Posterior vena cava (tissue), 2 donors: ENCODE measurements at places on chromosomes 5 and 9. TPM values are rescaled to one million over a fixed set of nuclear protein-coding genes. Genes with fewer than 3 reads are reported as not detected.

DNA sequence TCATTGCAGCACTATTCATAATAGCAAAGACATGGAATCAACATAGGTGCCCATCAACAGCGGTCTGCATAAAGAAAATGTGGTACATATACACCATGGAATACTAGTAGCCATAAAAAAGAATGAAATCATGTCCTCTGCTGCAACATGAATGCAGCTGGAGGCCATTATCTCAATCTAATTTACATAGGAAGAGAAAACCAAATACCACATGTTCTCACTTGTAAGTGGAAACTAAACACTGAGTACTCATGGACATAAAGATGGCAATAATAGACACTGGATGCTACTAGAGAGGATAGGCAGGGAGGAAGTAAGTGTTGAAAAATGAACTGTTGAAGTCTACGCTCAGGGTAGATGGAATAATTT is 203.9 kb upstream of the CDH9 start:
- DNase-seq = no peak

- DNase-seq = no peak
These were observed 121.8 kb upstream of the CNTLN start for GRCh38 chr9:17013010-17013409.

DNA sequence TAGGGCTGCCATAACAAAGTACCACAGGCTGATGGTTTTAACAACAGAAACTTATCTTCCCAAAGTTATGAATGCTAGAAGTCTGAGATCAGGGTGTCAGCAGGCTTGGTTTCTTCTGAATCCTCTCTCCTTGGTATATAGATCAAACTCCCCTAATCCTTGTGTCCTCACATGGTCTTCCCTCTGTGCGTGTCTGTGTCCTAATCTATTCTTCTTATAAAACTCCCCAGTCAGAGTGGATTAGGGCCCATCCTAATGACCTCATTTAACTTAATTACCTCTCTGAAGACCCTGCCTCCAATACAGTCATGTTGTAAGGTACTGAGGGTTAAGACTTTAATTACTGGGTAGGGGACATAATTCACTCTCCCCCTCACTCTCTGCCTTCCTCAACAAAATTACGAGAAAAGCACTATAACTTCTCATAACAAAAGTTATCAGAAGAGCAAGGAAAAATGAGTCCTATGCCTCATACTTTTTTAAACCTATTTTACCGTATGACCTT is 68.6 kb downstream of the DPYSL3 start:
- no peak for DNase-seq

- peak; percentile 89 for DNase-seq
These were observed 497.6 kb upstream of the CD180 start for GRCh38 chr5:67693956-67694809.

- DNase-seq = peak; percentile 47
These were observed 10.2 kb upstream of the TIFAB start for GRCh38 chr5:135462304-135462703.

Gene LCN9
- total RNA-seq = not detected

Gene PCDHGB1
- 2.8 TPM for total RNA-seq

- peak; percentile 92 for DNase-seq
These were observed at the start of gene ST6GALNAC6 for GRCh38 chr9:127899128-127899943. TSS of gene ST6GALNAC6 (minus strand) at chr9:127899603. CDS start at chr9:127897981, 1,622 bp downstream.

Gene PCDHGC5
- total RNA-seq = 2.6 TPM

Gene DBH
- not detected for total RNA-seq

Gene CYSRT1
- total RNA-seq = not detected

DNA sequence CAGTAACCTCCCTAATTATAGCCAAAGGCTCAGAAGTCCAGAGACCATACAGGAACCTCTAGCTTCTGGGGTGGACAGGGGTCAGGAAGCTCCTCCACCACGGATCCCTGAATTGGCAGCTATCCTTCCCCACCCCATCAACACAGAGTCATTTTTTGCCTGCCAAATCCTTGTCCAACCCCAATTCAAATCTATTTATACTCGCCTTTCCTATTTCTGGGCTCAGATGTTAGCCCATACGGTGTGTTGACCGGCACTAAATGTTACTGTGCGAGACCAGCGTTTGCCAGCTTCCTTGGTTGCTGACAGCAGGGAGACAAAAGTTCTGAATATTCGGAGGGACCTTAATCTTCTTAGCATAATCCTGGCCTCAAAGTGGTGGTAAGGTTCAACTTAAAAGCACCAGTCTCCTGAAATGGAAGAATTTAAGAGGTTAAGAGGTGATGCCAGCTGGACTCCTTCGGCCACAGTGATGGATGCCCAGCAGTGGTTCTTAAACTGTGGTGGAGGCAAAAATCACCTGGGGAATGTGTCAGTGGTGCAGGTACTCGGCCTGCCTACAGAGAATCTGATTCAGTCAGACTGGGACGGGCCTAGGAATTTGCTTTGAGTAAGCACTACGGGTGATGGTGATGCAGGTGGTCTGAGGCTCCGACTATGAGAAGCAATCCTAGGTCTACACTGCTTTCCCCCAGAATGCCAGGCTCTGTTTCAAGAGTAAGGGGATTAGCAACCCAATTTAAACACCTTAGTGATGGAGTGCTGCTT is 204.8 kb upstream of the MEF2C start:
- DNase-seq = no peak

Gene SLC36A3
- not detected for total RNA-seq

DNA sequence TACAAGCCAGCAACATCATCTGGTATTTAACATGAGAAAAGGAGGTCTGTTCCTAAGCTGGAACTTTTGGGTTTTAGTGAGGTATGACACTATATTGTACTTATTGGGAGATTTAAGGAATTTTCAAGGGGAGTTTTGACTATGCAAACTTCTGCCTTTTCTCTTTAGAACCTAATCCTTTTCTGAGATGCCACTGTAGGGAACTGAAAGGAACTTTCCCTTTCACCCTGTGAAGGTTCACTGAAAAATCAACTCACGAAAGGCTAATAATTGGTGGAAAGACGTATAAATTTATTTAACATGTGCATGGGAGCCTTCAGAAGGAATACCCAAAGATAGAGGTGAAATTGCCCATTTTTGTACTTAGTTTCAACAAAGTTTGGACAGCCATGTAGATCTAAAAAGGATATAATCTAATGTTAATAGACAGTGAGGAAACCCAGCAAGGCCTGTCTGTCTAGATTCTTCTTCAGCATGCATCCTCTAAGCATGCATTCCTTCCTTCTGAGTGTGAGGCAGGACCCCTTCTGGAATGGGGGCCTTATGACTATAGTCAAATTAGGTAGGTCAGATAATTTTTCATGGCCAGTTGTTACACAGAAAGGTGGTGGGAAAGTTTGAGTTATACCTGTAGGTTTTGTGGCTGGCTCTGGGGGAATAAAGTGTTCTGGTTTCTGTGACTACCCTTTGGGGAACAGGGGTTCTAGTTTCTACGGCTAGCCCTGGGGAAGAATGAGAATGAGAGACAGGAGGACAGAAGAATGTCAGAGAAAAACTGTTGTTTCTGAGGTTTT is 200.3 kb downstream of the C9orf152 start:
- no peak for DNase-seq

GRCh38 chr5:91383956-91384300 is 811 bp upstream of the ARRDC3 start:
- DNase-seq = no peak

- no peak for DNase-seq
These were observed 124.7 kb upstream of the LIFR start for GRCh38 chr5:38681029-38681706.

DNA sequence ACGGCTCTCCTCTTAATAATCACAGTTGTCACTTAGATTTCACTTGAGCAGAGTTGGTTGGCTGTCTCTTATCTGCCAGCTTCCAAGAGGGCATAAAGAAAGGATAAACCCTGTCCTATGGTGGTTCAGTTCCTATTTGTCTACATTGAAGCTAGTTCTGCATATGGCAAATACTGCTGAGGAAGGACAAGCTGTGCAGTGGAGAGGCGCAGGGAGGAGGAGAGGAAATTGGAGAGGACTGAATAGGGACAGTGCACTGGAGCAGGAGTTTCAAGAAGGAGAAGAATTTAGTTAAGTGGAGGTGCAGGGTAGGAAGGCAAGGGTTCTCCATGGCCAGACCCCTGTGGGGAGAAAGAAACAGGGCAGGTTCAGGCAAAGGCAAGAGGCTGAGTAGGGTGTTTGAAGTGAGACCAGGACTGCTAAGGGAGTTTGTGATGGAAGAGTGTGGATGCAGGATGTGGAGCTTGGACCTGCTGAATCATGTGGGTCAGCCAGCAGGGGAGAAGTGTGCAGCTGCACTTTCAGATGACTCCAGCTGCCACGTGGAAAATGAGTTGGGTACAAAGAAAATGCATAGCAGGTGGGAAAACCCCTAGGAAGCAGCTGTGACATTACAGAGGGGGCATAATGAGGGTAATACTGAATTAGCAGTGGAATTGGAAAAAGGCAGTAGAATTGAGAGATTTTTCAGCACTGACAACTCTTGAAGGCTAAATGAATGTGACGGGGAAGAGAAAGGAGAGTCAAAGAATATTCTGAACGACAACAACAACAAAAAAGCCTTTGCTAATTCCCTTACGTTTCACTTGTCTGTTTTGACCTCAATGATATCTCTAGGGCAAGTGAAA is 66.8 kb downstream of the MAMDC2 start:
- DNase-seq = no peak

Gene NR6A1
- 0.23 TPM for total RNA-seq

GRCh38 chr5:142717582-142718215 is 31.8 kb upstream of the FGF1 start:
- peak; percentile 53 for DNase-seq

GRCh38 chr9:1125741-1126140 is 75.6 kb downstream of the DMRT2 start:
- DNase-seq = no peak

- peak; percentile 92 for DNase-seq
These were observed 20.1 kb downstream of the PCDHGC5 start for GRCh38 chr5:141508798-141509611.

Gene SLC6A19
- total RNA-seq = 0.09 TPM
